ENCODE measurements at places on chromosomes 3 and 15.

GRCh38 chr3:10772271-10773161, 43.5 kb upstream of the SLC6A11 start:
- no peak for DNase-seq

DNA sequence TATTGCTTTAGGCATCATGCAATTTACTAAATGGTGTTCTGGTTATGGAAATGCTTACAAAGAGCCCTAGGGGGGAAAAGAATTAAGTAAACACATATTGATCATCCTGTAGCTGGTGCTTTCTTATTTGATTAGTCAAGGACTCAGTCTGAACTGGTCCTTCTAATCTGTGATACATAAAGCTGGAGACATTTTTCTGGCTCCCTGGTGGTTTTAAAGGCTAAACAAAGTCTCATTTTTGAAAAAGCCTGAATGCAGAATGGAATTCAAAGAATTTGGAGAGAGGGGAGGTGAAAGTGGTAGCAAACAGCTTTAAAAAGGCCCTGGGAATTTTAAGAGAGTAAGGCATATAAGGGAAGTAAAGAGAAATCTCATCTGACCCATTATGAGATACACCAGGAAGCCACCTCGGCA, 149.7 kb downstream of the RBMS3 start:
- no peak for DNase-seq

DNA sequence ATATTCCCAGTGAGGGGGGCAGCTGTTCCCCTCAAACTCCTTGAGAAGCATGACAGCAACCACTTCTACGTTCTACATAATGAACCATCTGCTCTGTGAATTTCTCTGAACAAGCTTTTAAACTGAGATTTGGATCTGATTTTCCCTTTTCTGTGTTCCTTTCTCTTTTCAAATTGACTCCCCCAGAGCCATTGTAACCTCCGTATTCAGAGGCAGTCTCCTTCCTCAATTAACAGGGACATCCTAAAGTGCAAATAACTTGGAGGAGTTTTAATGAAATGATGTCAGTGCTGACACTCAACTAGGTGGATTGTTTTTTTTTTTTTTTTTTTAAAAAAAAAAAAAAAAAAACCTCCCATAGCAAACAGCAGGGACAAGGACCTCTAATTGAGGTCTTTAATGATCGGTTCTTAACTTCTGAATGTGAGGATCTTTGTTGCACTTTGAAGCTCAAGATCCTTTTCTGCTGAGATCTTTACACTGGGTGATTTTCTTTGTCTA, 48.8 kb downstream of the ADAMTS9 start:
- no peak for DNase-seq

- no peak for DNase-seq
Observed at GRCh38 chr3:19221081-19221480, 72.8 kb downstream of the KCNH8 start.

All from frontal cortex (tissue), 4 donors.